Activated CD8-positive, alpha-beta memory T cell treated with anti-CD3 and anti-CD28 coated beads for 48 hours (primary cell): ENCODE measurements at places on chromosomes 12 and 14.

- no peak for DNase-seq
Observed at GRCh38 chr12:52324153-52324444, 2.9 kb upstream of the KRT83 start.

GRCh38 chr12:37672655-37673260, 643.8 kb upstream of the ALG10B start:
- no peak for DNase-seq

DNA sequence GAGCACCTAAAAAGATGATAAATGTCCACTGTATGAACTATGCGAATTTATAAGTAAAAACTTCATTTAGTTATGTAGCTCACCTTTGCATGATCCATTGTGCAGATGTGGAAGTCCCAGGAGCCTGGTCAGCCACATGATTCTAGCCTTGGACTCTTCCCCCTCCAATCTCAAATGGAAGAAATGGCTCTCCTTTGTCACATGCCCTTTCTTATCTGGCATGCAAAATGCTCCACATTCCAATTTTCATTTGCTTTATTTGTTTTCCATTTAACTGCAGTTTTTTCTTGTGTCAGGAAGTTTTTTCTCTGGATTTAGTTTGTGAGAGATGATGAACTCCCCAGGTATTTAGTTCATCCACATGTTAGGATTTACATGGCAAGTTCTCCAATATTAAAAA, 73.8 kb downstream of the DYRK2 start:
- no peak for DNase-seq

- no peak for DNase-seq
Observed at GRCh38 chr12:115004470-115005146, 320.6 kb upstream of the TBX3 start.

- DNase-seq = no peak
Observed at GRCh38 chr12:110379631-110380030, 23.9 kb downstream of the ANAPC7 start.

- no peak for DNase-seq
Observed at GRCh38 chr12:61911113-61911512, 349.1 kb upstream of the USP15 start.

- no peak for DNase-seq
Observed at GRCh38 chr12:108850854-108851573, 6.4 kb downstream of the SSH1 start.

GRCh38 chr14:72906316-72906715, 12.4 kb upstream of the DPF3 start:
- no peak for DNase-seq

- no peak for DNase-seq
Observed at GRCh38 chr14:100128688-100129087, 30.8 kb downstream of the DEGS2 start.

DNA sequence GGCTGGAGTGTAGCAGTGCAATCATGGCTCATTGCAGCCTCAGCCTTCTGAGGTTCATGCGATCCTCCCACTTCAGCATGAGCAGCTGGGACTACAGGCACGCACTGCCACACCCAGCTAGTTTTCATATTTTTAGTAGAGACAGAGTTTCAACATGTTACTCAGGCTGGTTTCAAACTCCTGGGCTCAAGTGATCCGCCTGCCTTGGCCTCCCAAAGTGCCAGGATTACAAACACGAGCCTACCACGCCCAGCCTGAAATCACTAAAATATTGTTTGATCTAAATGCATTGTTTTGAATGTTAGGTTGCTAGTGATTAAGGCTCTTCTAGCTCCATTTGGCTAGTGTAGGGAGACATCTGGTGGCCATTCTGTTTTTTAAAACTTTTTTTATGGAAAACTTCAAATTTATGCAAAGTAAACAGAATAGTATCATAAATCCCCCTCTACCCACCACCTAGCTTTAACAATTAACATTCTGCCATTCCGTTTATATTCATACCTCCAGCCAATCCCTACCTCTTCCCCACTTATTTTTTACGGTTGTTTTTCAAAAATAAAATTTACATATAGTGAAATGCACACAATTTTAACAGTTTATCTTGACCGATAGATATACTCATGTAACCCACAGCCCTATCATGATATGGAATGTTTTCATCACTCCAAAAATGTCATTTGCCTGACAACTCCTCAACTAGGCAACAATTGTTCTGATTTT, 37.8 kb downstream of the MYO1H start:
- no peak for DNase-seq
